ENCODE measurements at places on chromosomes 7 and 10.

DNA sequence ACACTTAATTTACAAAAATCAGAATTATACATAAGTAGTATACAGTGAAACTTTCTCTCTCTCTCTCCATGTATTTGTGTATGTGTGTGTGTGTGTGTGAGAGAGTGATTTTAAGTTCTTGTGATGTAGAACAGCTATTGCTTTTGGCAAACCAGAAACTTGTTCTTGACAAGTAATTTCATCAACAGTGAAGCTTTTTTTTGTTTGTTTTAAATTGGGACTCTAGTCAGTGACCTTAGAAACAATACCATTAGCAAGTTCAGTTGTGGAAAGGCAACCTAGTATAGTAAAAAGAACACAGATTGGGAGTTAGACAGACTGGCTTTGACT lies 319.1 kb downstream of the PTEN start:
- no peak overlapping the region for H3K27ac ChIP-seq
- no peak overlapping the region for H3K4me3 ChIP-seq
- no peaks in the 10 kb centered on the region for H3K27me3 ChIP-seq
- H3K36me3 ChIP-seq: no peaks in the 10 kb centered on the region

DNA sequence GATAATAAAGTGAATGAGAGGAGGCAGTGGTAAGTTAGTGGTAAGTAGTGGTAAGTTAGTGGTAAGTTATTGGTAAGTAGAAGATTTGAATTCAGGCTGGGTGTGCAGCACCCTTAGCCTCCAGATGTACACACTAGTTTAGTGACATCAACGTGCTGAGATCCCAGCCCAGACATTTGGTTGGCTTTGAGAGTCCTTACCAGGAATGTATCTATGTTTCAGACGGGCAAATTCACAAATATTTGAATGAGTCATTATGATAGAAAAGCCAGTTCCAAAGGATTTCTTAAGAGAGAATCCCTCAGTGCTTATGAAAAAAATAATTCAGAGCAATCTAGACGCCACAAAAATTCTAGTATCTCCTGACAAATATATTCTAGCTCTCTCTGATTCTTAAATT lies 70.0 kb downstream of the ARL4A start:
- H3K36me3 ChIP-seq: no peaks in the 10 kb centered on the region
- H3K27ac ChIP-seq: no peak overlapping the region
- DNase-seq: no peak

GRCh38 chr10:94264085-94264484 lies 98.7 kb downstream of the NOC3L start:
- no peaks in the 10 kb centered on the region for H3K4me1 ChIP-seq
- H3K36me3 ChIP-seq: no peaks in the 10 kb centered on the region
- H3K27me3 ChIP-seq: no peaks in the 10 kb centered on the region
- no peak for DNase-seq

DNA sequence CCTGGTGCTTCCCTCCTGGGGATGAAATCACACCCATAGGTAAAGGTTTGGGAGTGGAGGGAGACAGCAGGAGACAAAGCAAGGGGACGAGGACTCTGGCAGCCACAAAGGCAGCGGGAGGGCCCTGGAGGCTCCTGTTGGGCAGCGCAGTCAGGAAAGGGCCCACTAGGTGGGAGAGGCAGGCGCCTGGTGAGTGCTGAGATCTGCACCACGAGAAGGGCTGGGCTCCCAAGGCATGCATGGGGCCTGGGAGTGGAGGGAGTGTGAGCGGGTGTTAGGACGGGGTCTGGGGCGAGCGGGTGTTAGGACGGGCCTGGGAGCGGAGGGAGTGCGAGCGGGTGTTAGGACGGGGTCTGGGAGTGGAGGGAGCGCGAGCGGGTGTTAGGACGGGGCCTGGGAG lies 13.0 kb downstream of the GET4 start:
- DNase-seq: no peak
- peaks cover 72% of the 10 kb centered on the region for H3K36me3 ChIP-seq
- no peak overlapping the region for H3K27ac ChIP-seq
- H3K4me3 ChIP-seq: no peak overlapping the region
- H3K27me3 ChIP-seq: no peaks in the 10 kb centered on the region

GRCh38 chr7:129862682-129863081 lies 90.1 kb downstream of the UBE2H start:
- no peaks in the 10 kb centered on the region for H3K4me1 ChIP-seq
- H3K36me3 ChIP-seq: no peaks in the 10 kb centered on the region
- no peak overlapping the region for H3K27ac ChIP-seq
- H3K4me3 ChIP-seq: no peak overlapping the region
- DNase-seq: no peak

- peak overlapping the region; percentile 92 for H3K4me3 ChIP-seq
- H3K27ac ChIP-seq: peak overlapping the region; percentile 94
- no peaks in the 10 kb centered on the region for H3K27me3 ChIP-seq
- H3K4me1 ChIP-seq: peaks cover 25% of the 10 kb centered on the region
Measured at GRCh38 chr7:4683884-4684565, 1.9 kb downstream of the FOXK1 start.

DNA sequence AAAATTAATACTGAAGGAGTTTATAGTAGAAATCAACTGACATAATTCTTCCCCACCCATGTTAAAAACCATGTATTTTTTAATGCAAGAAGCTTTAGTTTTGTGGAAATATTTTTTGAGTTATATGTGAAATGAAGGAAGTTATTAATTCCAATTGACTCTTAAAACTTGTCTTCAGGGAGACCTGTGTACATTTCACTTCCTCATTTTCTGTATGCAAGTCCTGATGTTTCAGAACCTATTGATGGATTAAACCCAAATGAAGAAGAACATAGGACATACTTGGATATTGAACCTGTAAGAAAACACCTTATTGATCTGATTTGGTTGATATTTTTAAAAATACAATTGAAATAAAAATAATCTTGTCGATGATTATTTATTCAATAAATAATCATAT lies 33.3 kb downstream of the CD36 start:
- no peaks in the 10 kb centered on the region for H3K36me3 ChIP-seq
- H3K27ac ChIP-seq: no peak overlapping the region
- H3K27me3 ChIP-seq: no peaks in the 10 kb centered on the region
- no peak for DNase-seq
- H3K4me1 ChIP-seq: no peaks in the 10 kb centered on the region
- H3K4me3 ChIP-seq: no peak overlapping the region

DNA sequence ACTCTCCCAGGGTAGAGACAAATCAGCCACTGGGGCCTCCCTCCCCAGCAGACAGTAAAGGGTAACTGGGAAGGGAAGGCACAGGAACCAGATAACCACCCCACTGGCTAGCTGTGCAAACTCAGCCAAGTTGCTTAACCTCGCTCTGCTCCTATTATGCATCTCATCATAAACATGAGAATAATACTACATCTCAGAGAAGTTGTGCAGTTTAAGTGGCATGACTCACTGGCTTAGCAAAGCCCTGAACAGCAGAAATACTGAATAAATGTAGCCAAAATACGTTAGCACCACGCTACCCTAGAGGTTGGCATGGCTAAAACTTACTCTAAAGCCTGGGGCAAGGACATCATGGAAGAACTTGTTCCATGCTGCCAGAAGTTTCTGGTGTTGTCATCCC lies 128.1 kb upstream of the ANK3 start:
- H3K4me1 ChIP-seq: no peaks in the 10 kb centered on the region
- H3K4me3 ChIP-seq: no peak overlapping the region
- no peaks in the 10 kb centered on the region for H3K27me3 ChIP-seq

DNA sequence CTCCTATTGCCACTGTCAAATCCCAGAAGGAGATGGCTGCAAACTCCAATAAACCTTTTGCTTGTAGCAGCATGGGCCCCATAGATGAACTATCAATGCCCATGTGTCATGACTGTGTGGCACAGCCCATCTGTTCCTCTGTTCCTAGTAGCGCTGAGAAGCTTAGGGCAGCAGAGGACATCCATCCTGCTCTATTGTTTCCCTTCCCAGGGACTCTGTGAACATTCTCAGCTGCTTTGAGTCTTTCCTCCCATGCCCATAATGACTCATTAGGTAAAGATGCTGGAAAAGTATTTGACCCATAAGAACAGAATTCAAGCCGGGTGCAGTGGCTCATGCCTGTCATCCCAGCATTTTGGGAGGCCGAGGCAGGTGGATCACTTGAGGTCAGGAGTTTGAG lies 28.3 kb downstream of the STMP1 start:
- H3K27ac ChIP-seq: no peak overlapping the region
- no peak overlapping the region for H3K4me3 ChIP-seq
- no peak for DNase-seq
- H3K4me1 ChIP-seq: no peaks in the 10 kb centered on the region
- no peaks in the 10 kb centered on the region for H3K27me3 ChIP-seq
- no peaks in the 10 kb centered on the region for H3K36me3 ChIP-seq

DNA sequence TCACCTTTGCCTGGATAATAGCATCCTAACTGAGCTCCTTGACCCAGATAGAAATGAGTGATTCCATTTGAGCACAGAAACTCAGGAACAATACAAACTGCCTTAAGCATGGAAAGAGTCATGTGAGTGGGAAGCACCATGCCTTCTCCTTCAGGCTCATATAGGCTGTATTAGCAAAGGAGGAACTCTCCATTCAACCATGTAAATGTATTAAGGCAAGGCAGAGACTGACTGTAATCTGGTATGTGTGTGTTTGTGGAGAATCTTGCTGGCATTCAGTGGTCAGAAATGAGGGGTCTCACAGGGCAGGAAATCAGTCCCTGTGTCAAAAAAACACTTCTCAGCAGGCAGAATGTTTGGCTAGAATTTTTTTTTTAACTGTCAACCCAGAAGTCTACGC lies 40.2 kb downstream of the COA1 start:
- peaks cover 6% of the 10 kb centered on the region for H3K4me1 ChIP-seq
- no peaks in the 10 kb centered on the region for H3K36me3 ChIP-seq
- H3K27me3 ChIP-seq: no peaks in the 10 kb centered on the region
- H3K27ac ChIP-seq: no peak overlapping the region
- no peak for DNase-seq

- no peak overlapping the region for H3K27ac ChIP-seq
- H3K4me3 ChIP-seq: no peak overlapping the region
- no peak for DNase-seq
Measured at GRCh38 chr10:103202319-103202718, 9.2 kb upstream of the NT5C2 start.
